ENCODE measurements at places on chromosomes 5 and 9. TPM values are rescaled to one million over a fixed set of nuclear protein-coding genes. Genes with fewer than 3 reads are reported as not detected.

DNA sequence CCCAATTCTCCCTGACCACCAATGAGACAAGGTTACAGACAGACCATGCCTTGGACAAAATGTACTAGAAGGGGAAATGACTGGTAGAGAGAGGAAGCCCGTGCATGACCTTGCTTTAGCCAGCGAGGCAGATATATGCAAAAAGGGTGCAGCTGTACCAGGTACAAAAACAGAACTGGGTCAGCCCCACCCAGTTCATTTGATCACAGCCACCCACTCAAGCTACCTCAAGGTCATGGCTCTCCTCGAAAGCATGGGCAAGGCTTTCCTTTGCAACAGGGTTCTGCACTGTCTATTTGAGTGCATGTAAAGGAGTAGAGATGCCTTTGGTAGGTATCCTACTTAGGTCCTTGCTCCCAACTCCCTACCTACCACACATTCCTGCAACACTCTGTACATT is 33.3 kb downstream of the TLE1 start:
- DNase-seq, result no peak

DNA sequence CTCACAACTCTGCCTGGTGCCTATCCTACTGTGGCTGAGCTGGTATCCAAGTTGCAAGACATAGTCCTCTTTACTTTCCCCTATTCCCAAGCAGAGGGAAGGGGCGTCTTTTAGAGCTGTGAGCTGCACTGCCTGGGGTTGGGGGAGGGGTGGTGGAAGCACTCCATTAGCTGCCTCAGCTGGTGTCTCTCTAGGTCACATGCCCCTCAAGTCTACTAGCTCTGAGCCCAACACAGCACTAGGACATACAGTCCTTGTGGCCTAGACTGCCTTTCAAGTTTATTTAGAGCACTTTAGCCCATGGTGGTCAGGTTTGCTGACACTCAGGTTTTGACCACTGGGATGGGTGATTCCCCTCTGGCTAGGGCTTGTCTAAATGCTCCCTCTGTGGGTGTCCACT is 54.7 kb downstream of the SREK1 start:
- no peak for DNase-seq

GRCh38 chr9:89536600-89536999 is 38.7 kb upstream of the SEMA4D start:
- DNase-seq, result no peak

GRCh38 chr9:79301085-79301484 is 270.7 kb upstream of the TLE4 start:
- no peak for DNase-seq

Gene WDR38
- total RNA-seq, result not detected

DNA sequence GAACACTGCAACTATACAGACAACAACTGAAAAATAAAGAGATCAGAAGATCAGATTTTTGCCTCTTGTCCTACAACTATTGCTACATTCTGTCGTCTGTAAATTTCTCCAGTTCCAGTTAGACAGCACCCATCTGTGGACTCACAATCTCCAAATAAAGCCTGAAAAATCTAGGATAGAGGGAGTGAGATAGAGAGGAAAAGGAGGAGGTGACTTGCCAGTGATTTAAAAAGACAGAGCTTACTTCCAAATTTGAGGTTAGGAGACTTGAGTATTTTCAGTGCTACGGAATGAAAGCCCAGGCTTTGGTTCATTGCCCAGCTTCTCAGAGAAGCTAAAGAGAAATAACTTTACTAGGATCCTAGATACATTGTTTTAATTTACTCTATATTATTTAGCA is 63.6 kb downstream of the PTCD2 start:
- DNase-seq, result no peak

DNA sequence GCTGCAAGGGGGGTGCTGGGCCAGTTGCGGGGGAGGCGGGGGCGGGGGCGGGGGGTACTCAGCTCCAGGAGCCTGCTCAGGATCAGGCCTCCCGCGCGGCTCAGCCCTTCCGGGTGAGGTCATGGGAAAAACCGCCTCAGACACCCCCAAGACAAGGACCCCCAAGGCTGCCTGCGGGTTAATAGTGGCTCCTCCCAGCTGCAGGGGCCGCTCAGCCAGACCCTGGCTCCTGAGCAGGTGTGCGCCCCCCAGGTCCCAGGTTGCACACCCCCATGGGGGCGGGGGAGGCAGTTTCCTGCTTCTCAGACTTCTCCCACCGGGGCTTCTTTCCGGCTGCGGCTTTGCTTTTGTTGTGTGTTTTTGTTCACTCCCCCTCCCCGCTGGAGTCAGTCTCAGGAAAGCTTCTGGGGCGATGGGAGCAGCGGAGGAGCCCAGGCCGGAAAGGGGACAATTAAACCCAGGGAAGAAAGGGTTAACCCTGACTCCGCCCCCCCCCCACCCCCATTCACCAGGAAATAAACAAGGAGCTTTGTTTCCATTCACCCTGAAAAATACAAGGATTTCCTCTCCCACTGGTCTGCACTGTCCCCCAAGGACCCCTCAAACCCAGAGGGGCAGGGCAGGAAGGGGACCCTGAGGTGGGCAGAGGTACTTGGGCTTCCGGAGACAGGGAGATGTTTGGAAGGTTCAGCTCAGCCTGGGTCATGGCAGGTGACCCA is 42.3 kb upstream of the NOTCH1 start:
- no peak for DNase-seq

GRCh38 chr5:10333154-10334006 is 20.1 kb upstream of the MARCHF6 start:
- DNase-seq, result no peak

Measured in SJCRH30 (cell line).